ENCODE measurements at places on chromosomes 7 and 10. TPM values are rescaled to one million over a fixed set of nuclear protein-coding genes. Genes with fewer than 3 reads are reported as not detected.

GRCh38 chr10:89151857-89152256 lies 55.3 kb downstream of the CH25H start:
- H3K36me3 ChIP-seq: no peaks in the 10 kb centered on the region
- H3K4me1 ChIP-seq: no peaks in the 10 kb centered on the region
- H3K27me3 ChIP-seq: no peaks in the 10 kb centered on the region
- H3K4me3 ChIP-seq: no peak overlapping the region
- no peak for DNase-seq

DNA sequence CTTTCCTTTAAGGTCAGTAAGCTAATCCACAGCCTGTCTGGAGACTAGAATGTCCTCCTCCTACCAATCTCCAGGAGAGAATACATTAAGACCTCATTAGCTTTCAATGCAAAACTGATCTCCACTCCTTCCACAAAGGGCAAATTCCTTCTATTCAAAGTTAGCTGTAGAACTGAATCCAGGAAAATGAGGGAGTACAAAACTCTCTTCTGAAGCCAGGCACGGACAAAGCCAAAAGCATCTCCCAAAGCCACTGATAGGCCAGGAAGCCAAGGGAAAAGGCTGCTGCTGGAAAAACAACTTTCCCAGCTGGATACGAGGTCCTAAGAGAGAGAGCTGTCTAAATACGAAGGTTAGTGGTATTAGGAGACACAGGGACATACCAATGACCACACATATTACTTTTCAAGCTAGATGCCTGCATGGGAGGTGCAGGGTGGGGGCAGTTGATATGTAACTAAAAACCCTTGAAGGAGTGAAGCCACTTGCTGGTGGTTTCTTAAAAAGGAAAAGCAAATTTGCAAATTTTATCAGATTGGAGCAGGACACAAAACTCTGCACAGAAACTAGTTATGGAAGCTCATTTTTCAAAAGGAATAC lies 43.6 kb downstream of the MKX start:
- no peaks in the 10 kb centered on the region for H3K4me1 ChIP-seq
- H3K36me3 ChIP-seq: no peaks in the 10 kb centered on the region
- no peak overlapping the region for H3K4me3 ChIP-seq
- DNase-seq: no peak

DNA sequence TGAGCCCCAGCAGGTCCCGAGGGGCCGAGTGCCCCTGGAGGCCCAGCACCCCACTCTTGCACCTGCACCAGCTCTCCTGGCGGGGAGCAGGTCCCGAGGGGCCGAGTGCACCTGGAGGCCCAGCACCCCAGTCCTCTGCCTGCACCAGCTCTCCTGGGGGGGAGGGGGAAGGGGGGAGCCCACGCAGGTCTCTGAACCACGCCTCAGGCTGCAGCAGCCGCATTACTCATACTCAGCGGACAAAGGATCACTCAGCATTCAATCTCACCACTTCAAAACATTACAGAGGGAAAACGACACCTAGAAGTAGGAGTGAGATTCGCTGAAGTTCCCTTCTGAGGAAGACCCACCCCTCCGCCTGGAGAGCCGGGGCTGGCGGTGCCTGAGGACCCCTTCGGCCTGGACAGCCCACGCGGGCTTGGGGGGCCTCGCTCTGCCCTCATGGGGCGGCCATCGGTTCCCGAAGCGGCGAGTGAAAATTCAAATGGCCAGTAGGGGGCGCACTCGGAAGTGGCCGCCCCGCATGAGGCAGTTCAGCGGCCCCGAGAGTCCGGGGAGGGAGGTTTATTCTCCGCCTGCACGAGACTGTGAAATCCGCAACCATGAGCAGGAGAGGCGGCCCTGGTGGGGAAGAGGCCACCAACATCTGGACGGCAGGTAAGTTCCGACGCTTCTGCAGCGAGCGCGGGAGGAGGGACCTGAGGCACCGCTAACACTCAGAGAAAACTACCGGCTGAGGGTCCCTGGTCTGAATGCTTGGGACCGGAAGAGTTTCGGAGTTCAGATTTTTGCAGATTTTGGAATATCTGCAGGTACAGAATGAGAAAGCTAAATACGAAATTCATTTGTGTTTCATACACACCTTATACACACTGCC lies 1.1 kb upstream of the GPER1 start:
- no peak overlapping the region for H3K27ac ChIP-seq
- H3K36me3 ChIP-seq: no peaks in the 10 kb centered on the region
- H3K4me1 ChIP-seq: no peaks in the 10 kb centered on the region
- no peak for DNase-seq

DNA sequence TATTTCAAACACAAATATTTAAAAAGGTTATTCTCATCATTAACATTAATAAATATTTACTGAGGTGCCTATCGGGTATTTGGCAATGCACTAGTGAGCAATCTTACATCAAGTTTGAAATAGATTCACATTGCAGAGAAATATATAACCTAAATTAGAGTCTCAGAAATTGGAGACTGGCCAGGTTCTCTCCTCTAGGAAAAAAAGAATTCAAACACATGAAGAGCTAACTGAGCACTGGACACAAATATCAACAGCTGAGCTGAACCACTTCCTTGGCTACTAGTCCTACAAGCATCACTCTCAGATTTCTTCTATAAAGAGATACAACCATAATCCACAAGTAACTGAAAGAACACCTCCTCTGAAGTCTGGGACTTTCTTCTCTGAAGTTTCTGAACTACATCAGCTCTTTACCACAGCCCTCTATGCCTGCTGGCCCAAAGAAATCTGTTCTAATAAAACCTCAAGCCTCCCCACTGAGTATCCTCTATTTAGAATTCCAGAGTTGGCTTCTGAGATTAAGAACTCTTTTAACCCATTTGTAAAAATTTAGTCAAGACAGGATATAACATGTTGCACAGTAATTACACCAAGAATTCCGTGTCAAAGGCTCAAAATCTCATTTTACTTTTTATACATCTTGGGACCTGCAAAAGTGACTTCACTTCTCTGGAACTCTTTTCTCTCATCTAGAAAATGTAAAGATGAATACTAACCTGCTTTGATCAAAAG lies 45.2 kb downstream of the MTERF1 start:
- no peaks in the 10 kb centered on the region for H3K27me3 ChIP-seq
- H3K4me3 ChIP-seq: no peak overlapping the region
- DNase-seq: no peak
- H3K36me3 ChIP-seq: no peaks in the 10 kb centered on the region

DNA sequence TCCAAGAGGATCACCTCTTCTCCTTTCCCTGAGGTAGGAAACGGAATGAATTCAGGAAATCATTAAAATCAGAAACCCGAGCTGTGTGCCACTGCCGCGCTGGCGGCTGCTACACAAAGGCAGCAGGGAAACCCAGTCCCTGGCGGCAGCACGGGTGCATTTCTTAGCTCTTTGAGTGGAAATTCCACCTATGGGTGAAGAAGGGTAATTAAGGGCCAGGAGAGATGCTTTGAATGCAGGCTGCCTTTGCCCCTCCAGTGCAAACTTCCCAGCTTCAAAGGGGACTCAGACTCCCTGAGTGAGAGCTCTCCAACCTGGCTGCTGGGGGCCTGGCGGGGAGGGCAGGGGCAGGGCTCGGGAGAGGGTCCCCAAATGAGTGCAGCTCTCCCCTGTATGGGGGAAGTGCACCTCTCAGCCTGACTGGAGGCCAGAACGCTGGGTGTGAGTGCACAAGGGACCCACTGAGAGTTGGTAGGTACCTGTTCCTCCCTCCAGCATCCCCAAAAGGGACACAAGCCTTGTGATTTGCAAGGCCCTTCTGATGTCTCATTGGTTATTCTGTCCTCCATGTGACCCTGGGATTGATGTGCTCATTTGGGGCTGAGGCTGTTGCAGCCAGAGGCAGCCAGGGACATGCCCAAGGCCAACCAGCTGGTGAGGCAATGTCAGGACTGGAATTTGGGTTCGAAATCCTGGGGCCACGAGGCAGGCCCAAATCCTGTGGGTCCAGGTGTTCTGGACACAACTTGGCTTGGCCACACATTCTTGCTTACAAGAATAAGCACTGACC lies 16.3 kb upstream of the ZMIZ1 start:
- H3K36me3 ChIP-seq: no peaks in the 10 kb centered on the region
- DNase-seq: peak; percentile 40
- H3K27me3 ChIP-seq: no peaks in the 10 kb centered on the region

GRCh38 chr10:621981-622740 lies 67.3 kb downstream of the DIP2C start:
- peaks cover 18% of the 10 kb centered on the region for H3K4me1 ChIP-seq
- no peaks in the 10 kb centered on the region for H3K36me3 ChIP-seq
- no peaks in the 10 kb centered on the region for H3K27me3 ChIP-seq
- DNase-seq: no peak
- H3K4me3 ChIP-seq: no peak overlapping the region

DNA sequence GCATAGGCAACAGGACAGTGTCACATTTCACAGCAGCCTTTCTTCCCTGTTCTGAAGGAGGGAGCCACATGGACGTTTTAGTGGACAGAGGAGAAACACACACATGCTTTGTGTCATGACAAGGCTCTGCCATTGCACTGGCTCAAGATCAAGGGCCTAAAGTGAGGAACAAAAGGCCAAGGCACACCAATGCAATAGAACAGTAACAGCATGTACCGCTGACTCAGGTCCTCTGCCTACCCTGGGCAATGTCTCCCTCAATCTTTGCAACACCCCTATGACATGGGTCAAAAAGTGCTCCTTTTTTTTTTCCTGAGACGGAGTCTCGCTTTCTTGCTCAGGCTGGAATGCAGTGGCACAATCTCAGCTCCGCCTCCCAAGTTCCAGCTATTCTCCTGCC lies 57.8 kb upstream of the SDK1 start:
- H3K36me3 ChIP-seq: no peaks in the 10 kb centered on the region
- no peaks in the 10 kb centered on the region for H3K27me3 ChIP-seq
- peak overlapping the region; percentile 20 for H3K27ac ChIP-seq
- no peak for DNase-seq
- no peak overlapping the region for H3K4me3 ChIP-seq
- H3K4me1 ChIP-seq: 0 out of 2 replicates have a peak, but pooled peaks cover 7% of the 10 kb centered on the region

DNA sequence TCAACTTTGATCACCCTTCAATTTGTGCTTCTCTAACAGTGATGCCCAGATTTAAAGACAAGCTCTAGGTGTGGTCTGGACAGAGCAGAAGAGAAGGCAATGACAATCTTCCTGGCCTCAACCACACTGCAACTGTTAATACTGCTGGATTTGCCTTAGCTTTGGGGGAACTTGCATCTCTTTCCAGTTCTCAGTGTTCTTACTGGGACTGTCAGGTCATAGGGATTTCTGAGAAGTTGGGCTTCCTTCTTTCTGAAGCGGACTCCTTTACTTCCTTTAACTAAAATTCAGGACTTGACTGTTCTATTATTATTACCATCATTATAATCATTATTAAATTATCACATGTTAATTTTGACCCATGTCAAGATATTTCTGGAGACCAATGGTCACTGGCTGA lies 80.8 kb downstream of the OSBPL3 start:
- no peaks in the 10 kb centered on the region for H3K36me3 ChIP-seq
- no peak for DNase-seq
- no peaks in the 10 kb centered on the region for H3K27me3 ChIP-seq
- H3K4me3 ChIP-seq: no peak overlapping the region
- H3K4me1 ChIP-seq: peaks cover 13% of the 10 kb centered on the region

- H3K27ac ChIP-seq: no peak overlapping the region
- H3K4me1 ChIP-seq: no peaks in the 10 kb centered on the region
- no peak for DNase-seq
- H3K4me3 ChIP-seq: no peak overlapping the region
Observed at GRCh38 chr10:131448171-131448570, 136.7 kb upstream of the TCERG1L start.

GRCh38 chr10:68870545-68871104 lies 30.5 kb upstream of the DDX50 start:
- DNase-seq: no peak
- H3K36me3 ChIP-seq: no peaks in the 10 kb centered on the region
- no peak overlapping the region for H3K27ac ChIP-seq
- H3K4me1 ChIP-seq: peaks cover 19% of the 10 kb centered on the region

GRCh38 chr7:44213877-44214388 lies 13.2 kb downstream of the YKT6 start:
- DNase-seq: no peak
- H3K36me3 ChIP-seq: no peaks in the 10 kb centered on the region
- H3K4me3 ChIP-seq: no peak overlapping the region
- no peaks in the 10 kb centered on the region for H3K4me1 ChIP-seq
- no peaks in the 10 kb centered on the region for H3K27me3 ChIP-seq
- H3K27ac ChIP-seq: no peak overlapping the region

GRCh38 chr10:31263903-31264302 lies 55.1 kb upstream of the ZEB1 start:
- no peaks in the 10 kb centered on the region for H3K4me1 ChIP-seq
- DNase-seq: no peak
- no peaks in the 10 kb centered on the region for H3K27me3 ChIP-seq
- no peaks in the 10 kb centered on the region for H3K36me3 ChIP-seq

- no peak for DNase-seq
- H3K36me3 ChIP-seq: peaks cover 2% of the 10 kb centered on the region
- no peak overlapping the region for H3K4me3 ChIP-seq
- no peaks in the 10 kb centered on the region for H3K27me3 ChIP-seq
- peaks cover 5% of the 10 kb centered on the region for H3K4me1 ChIP-seq
- H3K27ac ChIP-seq: peak overlapping the region; percentile 58
Observed at GRCh38 chr7:128021366-128021765, 9.9 kb downstream of the LRRC4 start.

- DNase-seq: no peak
- H3K36me3 ChIP-seq: no peaks in the 10 kb centered on the region
- no peak overlapping the region for H3K27ac ChIP-seq
- H3K4me1 ChIP-seq: no peaks in the 10 kb centered on the region
- no peak overlapping the region for H3K4me3 ChIP-seq
Observed at GRCh38 chr7:89001306-89001705, 205.8 kb upstream of the TEX47 start.

GRCh38 chr10:78717200-78717599 lies 351.6 kb upstream of the ZMIZ1 start:
- DNase-seq: no peak
- H3K36me3 ChIP-seq: no peaks in the 10 kb centered on the region

MYH16 gene
- not detected for total RNA-seq

ELFN1 gene
- 2.3 TPM for total RNA-seq

ADRB1 gene
- total RNA-seq: 2.3 TPM

SPDYE2 gene
- not detected for total RNA-seq

STEAP1B gene
- 1.7 TPM for total RNA-seq

All from Caco-2 (cell line).